ENCODE measurements at places on chromosomes 6 and 20. TPM values are rescaled to one million over a fixed set of nuclear protein-coding genes. Genes with fewer than 3 reads are reported as not detected.

SLC22A2 gene
- total RNA-seq = 0.99 TPM

FILIP1 gene
- 2.7 TPM for total RNA-seq

FRK gene
- 3.7 TPM for total RNA-seq

DNA sequence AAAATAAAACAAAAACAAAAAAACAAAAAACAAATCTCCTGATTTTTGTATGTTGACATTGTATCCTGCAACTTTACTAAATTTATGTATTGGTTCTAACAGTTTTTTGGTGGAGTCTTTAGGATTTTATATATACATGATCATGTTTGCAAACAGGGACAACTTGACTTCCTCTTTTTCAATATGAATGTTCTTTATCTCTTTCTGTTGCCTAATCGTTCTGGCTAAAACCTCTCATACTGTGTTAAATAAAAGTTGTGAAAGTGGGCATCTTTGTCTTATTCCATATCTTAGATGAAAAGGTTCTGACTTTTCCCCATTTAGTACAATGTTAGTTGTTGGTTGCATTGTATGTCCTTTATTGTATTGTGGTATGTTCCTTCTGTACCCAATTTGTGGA lies 261.7 kb upstream of the NOX3 start:
- no peak overlapping the region for H3K27ac ChIP-seq
- DNase-seq = no peak
- no peak overlapping the region for H3K4me3 ChIP-seq
- H3K36me3 ChIP-seq = no peaks in the 10 kb centered on the region
- H3K27me3 ChIP-seq = no peaks in the 10 kb centered on the region
- H3K4me1 ChIP-seq = no peaks in the 10 kb centered on the region

DNA sequence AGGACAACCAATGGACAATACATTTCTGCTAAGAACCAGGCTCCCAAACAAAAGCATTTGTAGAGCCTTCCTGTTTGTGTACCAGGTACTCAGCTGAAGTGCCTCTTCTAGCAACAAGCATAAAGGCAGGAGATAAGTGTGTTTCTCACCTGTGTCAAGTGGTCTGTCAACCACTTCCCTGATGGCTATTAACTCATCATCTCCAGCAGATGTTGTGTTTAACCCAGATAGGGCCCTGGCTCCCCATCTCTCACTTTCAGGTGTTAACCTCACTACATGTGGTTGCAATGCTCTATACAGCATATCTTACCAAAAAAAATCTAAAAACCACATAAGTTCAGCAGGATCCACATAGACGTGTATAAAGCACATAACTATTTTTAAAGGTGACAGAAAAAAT lies 9.6 kb upstream of the IL17A start:
- H3K4me1 ChIP-seq = no peaks in the 10 kb centered on the region
- no peaks in the 10 kb centered on the region for H3K27me3 ChIP-seq
- DNase-seq = no peak
- no peaks in the 10 kb centered on the region for H3K36me3 ChIP-seq

DNA sequence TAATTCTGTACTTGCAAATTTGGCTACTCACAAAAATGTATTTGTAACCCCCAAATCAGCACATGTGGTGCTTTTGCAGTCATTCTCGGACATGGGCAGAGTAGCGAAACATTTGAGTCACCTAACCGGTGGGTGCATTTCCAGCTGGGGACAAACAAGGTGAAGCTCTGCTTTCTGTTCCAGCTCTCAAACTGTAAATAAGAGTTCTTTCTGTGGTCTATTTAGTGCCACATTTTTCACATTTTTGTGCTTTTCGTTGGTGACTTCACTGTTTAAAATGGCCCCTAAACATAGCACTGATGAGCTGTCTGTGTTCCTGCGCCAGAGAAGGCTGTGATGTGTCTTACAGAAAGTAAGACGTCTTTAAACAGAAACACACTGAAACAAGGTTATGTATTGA lies 244.5 kb downstream of the CDC5L start:
- H3K27me3 ChIP-seq = no peaks in the 10 kb centered on the region
- no peak overlapping the region for H3K4me3 ChIP-seq
- no peak for DNase-seq
- H3K36me3 ChIP-seq = no peaks in the 10 kb centered on the region
- H3K27ac ChIP-seq = no peak overlapping the region

- no peak overlapping the region for H3K4me3 ChIP-seq
- DNase-seq = no peak
- no peaks in the 10 kb centered on the region for H3K36me3 ChIP-seq
- H3K27ac ChIP-seq = no peak overlapping the region
Observed at GRCh38 chr6:113364766-113365165, 492.4 kb upstream of the MARCKS start.

Data from testis (tissue), 5 donors.